ENCODE measurements at places on chromosomes 16 and 17. TPM values are rescaled to one million over a fixed set of nuclear protein-coding genes. Genes with fewer than 3 reads are reported as not detected.

The NPTX1 gene
- 0.11 TPM for total RNA-seq

The MYLK3 gene
- 0.39 TPM for total RNA-seq

The C17orf78 gene
- total RNA-seq = not detected

The XPO6 gene
- 116 TPM for total RNA-seq

The CRHR1 gene
- total RNA-seq = not detected

The SLC46A1 gene
- total RNA-seq = 7.0 TPM

The SMIM36 gene
- not detected for total RNA-seq

The TPSB2 gene
- total RNA-seq = not detected

The EPN3 gene
- total RNA-seq = not detected

The GUCY2D gene
- not detected for total RNA-seq

The CHD9NB gene
- total RNA-seq = 1.9 TPM

The USP43 gene
- 0.26 TPM for total RNA-seq
